ENCODE measurements at places on chromosomes 11 and 22. TPM values are rescaled to one million over a fixed set of nuclear protein-coding genes. Genes with fewer than 3 reads are reported as not detected.
A peak's percentile ranks its signal among the peaks of the same experiment; 100 is the strongest.

GRCh38 chr11:13761716-13762115 is 93.2 kb downstream of the FAR1 start:
- no peak for DNase-seq

The HIPK3 gene
- polyA plus RNA-seq = 24.0 TPM

DNA sequence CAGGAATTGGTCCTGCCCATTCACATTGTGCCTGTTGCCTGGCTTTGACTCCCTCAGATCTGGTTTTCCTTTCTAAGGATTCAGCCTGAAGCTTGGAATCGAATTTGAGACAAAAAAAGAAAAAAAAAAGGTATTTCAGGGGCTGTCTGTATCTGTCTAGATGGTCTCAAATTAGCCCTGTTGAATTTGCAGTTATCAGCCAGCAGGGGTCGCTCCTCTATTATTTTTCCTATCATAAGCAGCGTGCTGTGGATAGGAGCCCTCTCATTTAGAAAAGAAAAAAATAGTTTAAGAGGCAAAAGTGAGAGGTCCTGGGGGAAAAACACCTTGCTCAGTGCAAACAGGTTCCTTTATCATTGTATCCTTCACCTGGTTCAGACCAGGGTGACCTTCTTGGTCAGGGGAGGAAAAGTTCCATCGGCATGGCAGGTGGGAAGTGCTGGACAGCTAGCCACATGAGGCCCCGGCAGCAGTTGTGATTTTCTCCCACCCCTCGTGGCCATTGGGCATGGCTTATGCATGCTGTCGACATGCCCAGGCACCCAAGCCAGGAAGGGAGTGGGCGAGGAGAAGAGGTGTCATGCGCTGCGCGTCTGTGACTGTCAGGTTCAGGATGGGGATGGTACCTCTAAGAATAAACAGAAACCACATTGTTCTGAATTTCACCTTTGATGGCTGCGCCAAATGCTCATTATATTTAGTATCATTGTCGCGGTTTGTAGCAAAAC is 13.1 kb downstream of the OR5AK2 start:
- DNase-seq = no peak

The MPEG1 gene
- polyA plus RNA-seq = 0.53 TPM

DNA sequence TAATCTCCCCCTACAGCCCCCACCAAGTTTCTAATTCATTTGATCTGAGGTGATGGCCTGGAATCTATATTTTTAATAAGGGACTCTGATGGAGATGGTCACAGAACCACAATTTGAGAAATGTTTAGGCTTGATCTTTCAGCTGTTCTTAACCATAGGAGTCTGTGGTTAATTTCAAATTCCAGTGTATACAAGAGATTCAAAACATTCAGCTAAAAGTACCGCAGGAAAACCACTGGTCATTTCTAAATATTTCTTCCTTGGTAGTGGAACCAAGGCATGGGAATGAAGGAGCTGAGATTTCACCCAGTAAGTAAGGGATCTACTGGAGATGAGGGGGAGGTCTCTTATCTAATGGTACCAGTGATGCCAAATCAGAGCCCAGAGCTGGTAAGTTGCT is 18.3 kb upstream of the GALNT18 start:
- no peak for DNase-seq

DNA sequence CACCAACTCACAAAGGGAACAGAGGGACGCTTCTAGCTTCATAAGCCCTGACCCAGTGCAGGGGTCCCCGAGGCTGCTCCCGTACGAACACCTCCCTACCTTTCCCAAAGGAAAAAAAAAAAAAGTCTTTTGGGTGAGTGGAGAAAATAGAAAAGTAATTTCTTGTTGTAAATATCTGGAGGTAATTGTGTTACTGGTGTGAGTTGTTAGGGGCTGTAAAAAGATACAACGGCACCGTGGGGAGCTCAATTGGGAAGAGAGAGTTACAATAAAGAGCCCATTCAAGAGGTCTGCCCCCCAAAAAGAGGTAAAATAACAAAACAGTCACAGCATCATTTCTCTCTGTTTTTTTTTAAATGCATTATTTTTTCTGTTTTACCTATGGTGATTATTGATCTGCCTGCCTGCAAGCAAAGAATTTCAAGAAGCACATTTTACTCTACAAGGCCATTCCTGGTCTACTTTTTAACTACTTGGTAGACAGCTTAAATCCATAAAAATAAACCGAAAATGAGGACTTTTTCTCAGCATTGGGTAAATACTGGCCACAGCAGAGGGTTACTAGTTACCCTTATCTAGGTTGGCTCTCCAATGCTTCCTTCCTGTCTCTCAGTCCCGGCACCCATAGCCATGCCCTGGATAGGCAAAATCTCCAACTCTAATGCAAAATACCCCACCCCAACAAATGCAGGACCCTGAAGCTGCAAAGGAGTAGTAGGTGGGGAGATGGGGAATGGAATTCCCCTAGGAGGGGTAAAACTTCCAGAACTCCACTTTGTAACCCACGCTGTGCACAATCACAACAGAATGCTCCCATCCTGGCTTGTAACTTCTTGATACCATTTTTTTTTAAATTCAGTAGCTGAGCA is 3.1 kb downstream of the PAX6 start:
- no peak for DNase-seq

- no peak for DNase-seq
Observed at GRCh38 chr11:8723711-8724110, 41.1 kb downstream of the RPL27A start.

DNA sequence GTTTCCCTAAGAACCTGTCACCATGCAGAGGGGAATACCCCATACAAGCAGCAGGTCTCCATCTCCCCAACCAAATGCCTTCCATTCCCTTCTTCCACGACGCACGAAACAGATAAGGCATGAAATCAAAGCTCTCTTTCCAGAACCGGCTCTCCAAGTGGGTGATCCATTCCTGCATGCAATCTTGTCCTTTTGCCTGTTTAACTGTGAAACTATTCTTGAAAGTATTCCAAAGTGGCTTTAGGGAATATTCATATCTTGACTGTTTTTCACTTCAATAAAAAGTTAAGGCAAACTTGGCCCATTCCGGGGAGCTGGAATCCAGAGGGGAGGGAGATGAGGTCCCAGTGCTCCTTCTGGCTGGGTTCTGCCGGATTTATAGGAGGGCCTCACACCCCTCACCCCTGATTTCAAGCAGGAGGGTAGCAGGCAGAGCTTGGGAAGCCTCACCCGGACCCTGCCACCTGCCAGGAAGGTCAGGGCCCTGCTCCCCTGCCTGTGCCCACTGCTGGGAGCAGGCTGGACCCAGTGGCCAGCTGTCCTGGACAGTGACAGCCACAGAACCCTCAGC is 60.9 kb downstream of the SCGB1A1 start:
- no peak for DNase-seq

The KRTAP5-8 gene
- polyA plus RNA-seq = not detected

DNA sequence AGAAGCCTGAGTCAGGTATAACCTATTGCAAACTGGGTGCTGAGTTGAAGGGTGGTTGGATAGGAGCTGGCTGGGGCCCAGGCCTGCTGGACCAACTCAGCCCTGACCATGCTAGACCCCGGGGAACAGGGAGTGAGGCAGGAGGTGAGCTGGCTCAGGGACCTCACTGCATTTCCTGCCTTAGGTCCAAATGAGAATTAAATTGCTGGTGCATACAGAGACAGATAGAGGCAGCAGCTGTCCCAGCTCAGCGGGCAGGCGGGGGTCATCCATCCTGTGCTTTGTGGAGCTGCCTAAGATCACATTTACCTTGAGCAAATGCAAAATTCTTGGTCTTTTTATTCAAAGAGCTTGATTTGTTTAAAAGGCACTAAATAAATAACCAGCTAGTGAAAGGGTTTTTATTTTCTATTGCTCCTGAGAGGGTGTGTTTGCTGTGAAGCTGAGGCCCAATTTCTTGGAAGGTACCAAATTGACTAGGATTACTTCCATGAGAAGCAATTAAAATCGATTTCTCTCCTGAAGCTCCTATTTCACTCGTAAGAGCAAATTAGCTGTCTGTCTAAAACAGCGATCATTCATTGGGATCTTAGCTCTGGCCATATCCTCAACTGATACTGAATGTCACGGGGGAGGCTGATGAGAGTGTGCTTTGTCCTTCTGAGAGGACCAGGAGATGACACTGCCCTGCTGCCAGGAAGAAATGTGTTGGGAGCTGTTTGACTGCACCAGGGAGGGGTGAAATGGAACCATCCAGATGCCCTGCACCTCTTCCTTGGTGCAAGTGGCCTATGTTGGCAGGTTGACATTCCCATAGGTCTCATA is 24.9 kb downstream of the USH1C start:
- DNase-seq = no peak

GRCh38 chr11:108666373-108666772 is 1.5 kb downstream of the DDX10 start:
- DNase-seq = no peak

DNA sequence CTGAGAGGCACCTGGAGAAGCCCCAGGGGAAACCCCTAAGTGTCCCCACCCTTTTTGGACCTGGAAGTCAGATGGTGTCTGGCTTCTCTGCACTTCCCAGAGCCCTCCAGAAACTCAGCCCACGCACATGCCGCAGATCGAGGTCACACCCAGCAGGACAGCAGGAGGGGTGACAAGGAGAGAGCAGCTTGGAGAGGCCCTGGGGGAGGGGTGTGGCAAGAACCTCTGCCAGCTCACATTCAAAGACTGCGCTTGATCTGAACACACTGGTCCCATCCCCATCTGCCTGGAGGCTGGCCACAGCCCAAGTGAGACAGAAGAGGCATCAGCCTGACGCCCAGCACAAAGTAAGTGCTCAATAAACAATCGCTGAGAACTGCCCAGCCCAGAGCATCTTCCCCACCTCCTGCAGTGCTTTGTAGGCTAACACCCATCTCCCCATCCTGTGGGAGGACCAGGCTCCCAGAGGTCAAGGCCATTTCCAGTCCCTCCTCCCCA is 21.4 kb downstream of the TMPRSS6 start:
- DNase-seq = no peak

DNA sequence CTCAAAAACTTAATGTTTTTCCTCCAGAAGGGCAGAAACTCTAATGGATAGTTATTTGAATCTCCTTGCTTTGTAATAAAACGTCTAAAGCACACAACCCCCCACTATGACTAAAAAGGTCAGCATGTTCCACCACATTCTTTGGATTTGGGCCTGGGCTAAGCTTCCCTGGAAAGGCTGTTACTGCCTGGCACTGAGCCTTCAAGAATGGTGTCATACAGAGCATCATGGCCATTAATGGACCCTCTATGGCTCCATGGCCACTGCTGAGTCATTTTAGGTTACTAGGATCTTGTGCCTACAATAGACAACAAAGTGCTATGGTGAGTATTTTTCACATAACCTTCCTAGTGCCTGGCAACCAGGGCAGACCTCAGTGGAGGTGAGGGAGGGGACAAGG is 242.6 kb upstream of the FAT3 start:
- no peak for DNase-seq

- DNase-seq = peak; percentile 59
Observed at GRCh38 chr11:57649826-57650738, at the start of gene YPEL4. Gene YPEL4 (minus strand): TSS chr11:57649912. CDS start chr11:57647107, 2,805 bp downstream.

DNA sequence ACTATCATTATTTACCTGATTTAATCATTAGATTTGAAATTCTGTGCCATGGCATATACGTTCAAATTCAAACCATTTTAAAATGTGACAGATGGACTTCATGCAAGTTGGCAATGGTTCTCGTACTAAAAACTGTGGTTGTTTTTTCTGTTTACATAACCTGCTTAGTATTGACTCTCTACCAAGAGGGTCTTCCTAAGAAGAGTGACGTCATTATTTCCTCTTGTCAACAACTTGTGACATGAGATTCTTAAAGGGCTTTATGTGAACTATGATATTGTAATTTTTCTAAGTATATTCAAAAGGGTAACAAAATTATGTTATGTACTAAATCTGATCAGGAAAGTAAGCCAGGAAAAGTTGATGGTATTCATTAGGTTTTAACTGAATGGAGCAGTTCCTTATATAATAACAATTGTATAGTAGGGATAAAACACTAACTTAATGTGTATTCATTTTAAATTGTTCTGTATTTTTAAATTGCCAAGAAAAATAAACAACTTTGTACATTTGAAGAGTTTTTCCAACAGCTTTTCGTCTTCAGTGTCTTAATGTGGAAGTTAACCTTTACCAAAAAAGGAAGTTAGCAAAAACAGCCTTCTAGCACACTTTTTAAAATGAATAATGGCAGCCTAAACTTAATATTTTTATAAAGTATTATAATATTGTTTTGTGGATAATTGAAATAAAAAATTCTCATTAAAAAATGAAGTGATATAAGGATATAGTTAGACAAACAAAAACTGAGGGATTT is 87.0 kb downstream of the GRK3 start:
- no peak for DNase-seq

The SNX15 gene
- 13.7 TPM for polyA plus RNA-seq

DNA sequence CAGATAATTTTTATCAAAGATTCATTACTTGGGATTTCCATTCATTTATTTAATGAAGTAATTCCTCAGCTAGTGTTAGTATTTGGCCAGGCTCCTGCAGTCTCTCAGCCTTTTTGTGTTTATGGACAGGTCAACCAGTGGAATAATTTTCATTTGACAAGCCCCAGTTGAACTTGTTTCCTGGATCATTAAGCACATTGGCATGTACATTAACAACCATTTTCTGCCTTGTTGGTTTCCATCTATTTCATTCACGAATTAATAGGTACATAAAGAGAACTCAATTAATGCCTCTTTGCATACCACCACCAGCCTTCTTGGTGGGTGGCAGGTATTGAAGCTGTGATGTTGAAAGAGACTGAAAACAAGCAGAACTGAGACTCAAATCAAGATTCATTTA is 745.2 kb downstream of the KCNA4 start:
- DNase-seq = no peak

GRCh38 chr11:46127150-46127638 is 5.9 kb upstream of the PHF21A start:
- DNase-seq = peak; percentile 45

- DNase-seq = no peak
Observed at GRCh38 chr11:119480380-119481020, 57.5 kb upstream of the THY1 start.

The C11orf98 gene
- 96.9 TPM for polyA plus RNA-seq
